ENCODE measurements at places on chromosomes 11 and 22.

DNA sequence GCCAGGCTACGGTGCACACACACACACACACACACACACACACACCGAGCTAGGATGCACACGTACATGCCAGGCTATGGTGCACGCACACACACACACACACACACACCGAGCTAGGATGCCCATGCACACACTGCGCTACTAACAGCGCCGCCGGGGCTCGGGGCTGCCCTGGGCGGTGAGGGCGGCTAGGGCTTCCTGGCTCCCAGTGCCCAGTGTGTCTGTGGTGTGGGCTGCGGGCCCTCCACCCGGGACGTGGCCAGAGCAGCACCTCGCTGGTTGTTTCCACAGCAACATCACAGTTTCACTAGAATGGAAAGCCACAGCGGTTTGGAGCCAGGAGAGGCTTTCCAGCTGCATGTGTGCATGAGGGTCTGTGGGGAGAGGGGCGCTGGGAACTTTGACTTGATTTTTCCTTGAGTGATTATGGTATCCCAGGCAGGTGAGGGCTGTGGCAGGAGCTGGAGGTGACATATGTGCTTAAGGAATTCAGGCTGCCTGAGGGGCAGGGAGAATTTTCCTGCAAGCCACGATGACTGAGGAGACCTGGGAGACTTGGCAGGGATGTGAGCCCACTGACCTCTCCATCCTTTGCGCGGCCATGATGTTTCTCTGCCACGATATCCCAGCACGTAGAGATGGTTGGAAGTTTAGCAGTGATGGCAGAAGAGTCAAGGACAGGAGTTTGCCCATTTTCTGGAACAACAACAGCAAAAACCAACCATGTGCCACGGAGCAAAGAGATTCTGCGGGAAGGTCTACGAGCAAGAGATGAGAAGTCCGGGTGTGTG is 195.9 kb downstream of the SNX19 start:
- no peak for DNase-seq

DNA sequence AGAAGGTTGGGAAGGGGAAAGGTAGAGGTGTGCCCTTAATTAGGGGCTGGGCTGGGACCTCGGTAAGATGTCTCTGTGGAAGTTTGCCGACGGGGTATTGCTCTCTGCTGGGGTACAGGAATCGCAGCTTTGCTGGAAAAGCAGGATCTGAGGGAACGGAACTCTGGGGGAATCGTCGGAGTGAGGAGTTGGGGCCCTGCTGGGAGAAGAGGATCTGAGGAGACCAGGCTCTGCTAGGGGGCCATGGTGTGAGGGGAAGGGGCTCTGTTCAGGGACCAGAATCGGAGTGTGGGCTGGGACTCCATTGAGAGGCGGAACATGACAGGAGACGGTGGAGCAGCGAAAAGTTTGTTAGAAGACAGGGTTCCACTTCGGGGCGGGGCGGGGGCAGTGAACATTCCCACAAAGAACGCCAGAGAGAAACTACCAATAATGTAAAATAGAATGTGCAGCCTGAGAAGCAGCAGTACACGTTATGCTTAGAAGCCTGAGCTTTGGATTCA is 456 bp downstream of the AAMDC start:
- DNase-seq: peak; percentile 9

- no peak for DNase-seq
Observed at GRCh38 chr11:8800520-8801110, 110.4 kb upstream of the AKIP1 start.

DNA sequence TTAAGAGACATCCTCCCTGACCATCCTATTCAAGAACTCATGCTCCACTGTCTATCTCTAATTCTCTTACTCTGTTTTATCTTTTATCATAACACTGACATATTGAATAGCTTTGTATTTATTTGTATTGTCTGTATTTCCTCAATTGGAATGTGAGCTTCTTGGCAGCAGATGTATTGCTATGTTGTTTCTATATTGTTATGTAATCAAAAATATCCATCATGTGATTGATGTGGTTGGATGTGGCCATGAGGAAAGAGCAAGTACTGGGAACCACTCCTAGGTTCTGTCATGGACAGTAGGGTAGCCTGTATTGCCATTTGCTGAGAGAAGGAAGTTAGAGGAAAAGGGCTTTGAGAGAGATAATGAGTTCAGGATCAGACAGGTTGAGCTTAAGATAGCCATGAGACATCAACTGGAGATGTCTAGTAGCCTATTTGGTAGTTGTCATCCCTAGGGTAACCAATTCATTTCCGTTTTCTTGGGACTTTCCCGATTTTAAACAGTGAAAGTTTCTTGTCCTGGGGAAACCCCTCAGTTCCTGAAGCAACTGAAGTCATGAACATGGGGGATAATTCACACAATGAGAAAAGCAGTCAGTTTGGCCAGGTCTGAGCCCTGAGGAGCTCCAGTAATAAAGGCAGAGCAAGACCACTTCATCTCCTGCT is 404.5 kb downstream of the INSC start:
- DNase-seq: no peak

DNA sequence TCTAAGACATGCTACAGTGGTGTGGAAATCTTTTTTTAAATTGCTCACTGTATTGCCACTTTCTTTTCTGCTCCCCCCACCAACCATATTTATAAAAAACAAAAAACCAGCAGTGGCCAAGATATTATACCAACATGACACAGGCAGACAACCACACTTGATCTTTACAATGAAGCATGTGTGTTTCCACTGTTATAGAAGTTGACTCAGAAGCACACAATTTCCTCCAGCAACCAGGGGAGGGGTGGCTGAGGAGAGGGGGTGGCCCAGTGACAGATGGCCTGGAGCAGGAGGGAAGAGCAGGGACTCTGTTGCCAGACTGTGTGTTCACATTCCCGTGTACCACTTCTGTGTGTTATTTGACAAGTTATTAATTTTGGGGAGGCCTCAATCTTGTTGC is 14.8 kb downstream of the CD59 start:
- no peak for DNase-seq

GRCh38 chr22:39173787-39174497 is 21.5 kb upstream of the CBX7 start:
- no peak for DNase-seq

GRCh38 chr11:80855426-80855825 is 1414.6 kb upstream of the TENM4 start:
- no peak for DNase-seq

DNA sequence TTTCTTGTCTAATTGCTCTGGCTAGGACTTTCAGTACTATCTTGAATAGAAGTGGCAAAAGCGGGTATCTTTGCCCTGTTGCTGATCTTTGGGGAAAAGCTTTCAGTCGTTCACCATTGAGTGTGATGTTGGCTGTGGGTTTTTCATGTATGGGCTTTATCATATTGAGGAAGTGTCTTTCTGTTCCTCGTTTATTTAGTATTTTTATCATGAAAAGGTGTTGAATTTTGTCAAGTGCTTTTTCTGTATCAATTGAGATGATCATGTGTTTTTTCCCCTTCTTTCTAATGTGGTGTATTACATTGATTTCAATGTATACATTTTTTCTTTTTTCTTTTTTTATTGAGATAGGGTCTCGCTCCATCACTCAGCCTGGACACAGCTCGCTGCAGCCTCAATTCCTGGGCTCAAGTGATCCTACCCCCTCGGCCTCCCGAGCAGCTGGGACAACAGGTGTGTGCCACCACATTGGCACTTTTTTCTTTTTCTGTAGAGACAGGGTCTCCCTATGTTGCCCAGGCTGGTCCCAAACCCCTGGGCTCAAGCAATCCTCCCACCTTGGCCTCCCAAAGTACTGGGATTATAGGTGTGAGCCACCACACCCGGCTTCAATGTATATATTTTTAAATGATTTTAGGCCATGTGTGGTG is 5.3 kb upstream of the GNB1L start:
- DNase-seq: no peak

DNA sequence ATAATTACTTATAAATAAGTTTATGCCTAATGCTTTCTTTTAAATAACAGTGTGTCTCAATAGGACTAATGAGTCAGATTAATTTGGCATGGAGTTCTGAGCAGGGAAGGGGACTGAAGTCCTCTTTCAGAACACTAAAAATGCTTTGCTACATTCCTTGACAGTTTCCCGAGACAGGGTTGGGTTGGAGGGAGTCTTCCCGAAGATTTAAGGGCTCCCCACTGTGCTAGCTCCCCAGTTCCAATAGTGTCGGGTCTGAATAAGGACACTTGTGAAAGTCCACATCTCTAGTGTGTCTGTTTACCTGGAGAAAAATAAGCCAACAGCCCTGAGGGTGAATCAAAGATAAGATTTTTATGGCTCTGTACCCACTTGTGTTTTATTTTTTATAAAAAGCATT is 41.8 kb upstream of the HSD17B12 start:
- DNase-seq: no peak

- DNase-seq: no peak
Observed at GRCh38 chr11:123640029-123640428, 14.4 kb downstream of the SCN3B start.

DNA sequence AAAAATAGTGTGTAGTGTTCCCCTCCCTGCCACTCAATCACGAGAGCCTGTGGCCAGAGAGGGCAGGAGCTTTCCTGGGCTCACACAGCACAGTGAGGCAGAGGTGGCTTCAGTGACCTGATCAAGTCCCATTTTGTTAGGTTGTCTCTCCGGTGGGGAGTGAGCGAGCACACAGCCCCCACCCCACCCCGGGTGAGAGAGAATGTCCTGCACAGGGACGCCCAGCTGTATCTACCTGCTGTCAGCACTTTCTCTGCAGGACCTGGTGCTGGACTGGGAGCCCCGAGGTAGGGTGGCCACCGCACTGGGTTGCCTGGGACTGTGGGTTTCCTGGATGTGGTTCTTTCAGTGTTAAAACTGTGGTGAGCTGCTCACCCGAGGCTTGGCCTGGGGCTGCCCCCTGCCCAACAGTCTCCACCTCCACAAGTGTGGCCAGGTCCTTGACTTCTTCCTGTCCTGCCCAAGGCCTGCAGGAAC is 6.1 kb downstream of the CAPN5 start:
- DNase-seq: no peak

- DNase-seq: no peak
Observed at GRCh38 chr11:99020352-99021225, at the start of gene CNTN5. TSS of gene CNTN5 (plus strand) at chr11:99020949.

DNA sequence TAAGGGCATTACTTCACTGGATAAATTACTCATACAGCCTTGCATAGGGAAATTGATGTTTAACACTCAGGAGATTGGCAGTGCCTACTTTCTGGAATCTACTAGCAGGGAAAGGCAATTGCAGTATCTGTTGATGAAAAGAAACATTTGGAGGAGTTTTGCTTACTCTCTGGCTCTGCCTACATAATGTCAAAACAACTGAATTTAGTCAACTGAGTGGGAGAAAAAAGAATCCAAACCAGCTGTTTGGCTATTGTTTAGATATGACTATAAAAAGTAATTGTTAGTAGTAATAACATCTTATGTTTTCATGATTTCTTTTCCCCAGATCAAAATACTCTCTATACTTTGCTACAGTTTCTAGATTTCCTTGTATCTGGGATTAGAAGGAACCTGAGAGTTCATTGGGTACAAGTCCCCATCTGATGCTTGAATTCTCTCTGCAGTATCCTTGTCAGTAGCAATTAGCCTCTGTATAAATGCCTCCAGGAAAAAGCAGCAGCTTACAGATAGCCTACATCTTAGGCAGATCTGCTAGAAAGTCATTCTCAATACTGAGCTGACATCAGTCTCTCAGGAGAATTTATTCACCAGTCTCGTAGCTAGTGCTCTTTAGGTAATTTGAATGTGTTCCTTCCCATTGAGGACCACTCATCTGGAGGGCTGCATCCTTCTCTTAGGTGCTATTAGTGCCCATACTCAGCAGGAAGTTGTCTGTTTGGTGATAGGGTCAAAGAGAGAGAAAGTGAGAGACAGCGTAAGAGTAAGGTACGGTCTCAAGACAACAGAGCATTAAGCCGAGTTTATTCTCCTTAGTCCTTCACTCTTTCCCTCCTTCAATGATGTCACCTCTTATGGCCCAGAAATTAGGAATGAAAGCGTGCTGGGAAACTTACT is 185.9 kb upstream of the CCDC90B start:
- DNase-seq: no peak

DNA sequence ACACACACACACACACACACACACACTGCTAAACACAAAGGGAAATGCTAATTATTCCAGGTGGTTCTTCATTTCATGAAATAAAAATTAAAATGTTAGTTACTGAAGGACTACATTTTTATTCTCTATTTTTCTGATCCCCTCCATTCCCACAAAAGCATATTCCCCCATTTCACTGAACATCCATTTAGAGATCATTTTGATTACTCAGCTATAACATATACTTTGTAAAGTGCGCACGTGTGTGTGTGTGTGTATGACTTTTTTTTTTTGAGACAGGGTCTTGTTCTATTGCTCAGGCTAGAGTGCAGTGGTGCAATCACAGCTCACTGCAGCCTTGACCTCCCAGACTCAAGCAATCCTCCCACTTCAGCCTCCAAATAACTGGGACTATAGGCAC is 42.6 kb downstream of the SLC35F2 start:
- no peak for DNase-seq

GRCh38 chr11:8060146-8060719 is 20.8 kb upstream of the TUB start:
- DNase-seq: no peak

DNA sequence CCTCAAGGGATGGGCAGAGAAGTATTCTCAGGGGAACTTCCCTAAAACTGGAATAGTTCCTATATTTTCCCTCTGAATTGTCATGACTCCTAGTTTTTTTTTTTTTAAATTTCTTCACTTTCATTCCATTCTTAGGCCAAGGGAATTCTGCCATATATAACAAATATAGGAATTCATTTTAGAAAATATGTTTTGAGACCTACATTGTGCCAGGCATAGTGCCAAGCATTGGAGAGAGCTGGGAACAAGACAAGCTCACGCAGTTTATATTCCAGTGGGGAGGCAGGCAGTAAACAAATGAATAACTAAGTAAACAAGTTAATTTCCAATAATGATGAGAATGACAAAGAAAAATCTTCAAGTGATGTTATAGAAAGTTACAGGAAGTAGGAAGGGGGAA is 2.6 kb upstream of the NPTXR start:
- DNase-seq: no peak

- no peak for DNase-seq
Observed at GRCh38 chr22:17083811-17084441, 874 bp upstream of the IL17RA start.

DNA sequence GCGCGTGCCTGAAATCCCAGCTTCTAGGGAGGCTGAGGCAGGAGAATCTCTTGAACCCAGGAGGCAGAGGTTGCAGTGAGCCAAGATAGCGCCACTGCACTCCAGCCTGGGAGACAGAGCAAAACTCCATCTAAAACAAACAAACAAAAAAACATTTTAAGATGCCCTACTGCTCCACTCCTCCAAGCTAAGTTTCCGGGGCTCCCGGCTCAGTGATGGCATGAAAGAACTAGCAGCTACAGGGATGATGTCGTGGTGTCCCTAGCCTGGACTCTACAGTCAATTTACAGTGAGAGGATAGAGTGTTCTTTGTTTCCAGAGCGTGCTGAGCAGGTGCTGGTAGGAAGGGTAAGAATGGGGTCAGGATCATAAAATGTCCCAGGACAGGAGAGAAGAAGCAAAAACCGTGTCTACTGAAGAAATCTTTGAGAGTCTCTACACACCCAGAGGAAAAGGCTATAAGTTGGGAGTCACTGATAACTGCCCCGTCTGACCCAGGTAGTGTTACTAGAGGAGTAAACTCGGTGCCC is 1.2 kb upstream of the ZBTB3 start:
- no peak for DNase-seq

- DNase-seq: no peak
Observed at GRCh38 chr22:32661296-32661695, 140.2 kb upstream of the TIMP3 start.

- DNase-seq: no peak
Observed at GRCh38 chr11:134755535-134755934, 343.5 kb upstream of the B3GAT1 start.

Measured in HuH-7.5 (cell line).